ENCODE measurements at places on chromosomes 3 and 15. TPM values are rescaled to one million over a fixed set of nuclear protein-coding genes. Genes with fewer than 3 reads are reported as not detected.

Gene GOLGA8N
- total RNA-seq, result 8.6 TPM

DNA sequence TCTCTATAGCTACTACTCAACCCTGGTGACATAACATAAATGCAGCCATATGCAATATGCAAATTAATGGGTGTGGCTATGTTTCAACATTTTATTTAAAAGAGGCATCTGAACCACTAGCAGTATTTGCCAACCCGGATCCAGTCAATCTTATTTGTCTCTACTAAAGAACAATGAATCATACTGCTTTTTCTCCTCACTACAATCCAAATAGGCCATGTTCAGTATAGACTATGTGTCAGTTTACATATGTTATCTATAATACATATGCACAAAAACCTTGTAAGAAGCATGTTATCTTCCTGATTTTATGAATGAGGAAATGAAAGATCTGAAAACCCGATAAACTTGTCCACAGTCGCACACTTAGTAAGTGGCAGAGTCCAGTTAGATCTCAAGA lies 125.7 kb downstream of the STAG1 start:
- no peak for DNase-seq

GRCh38 chr15:77533578-77534430 lies 98.9 kb downstream of the LINGO1 start:
- DNase-seq, result no peak

- DNase-seq, result no peak
Observed at GRCh38 chr3:12288182-12289129, at the start of gene PPARG. TSS of gene PPARG (plus strand) at chr3:12289070. CDS start at chr3:12379712, 90,642 bp downstream.

- DNase-seq, result no peak
Observed at GRCh38 chr3:12963922-12964701, 109.1 kb downstream of the IQSEC1 start.

Gene WHAMM
- total RNA-seq, result 2.5 TPM

- DNase-seq, result no peak
Observed at GRCh38 chr15:79977431-79978054, 6.5 kb upstream of the BCL2A1 start.

Gene VGLL3
- total RNA-seq, result not detected

GRCh38 chr3:97981886-97982285 lies 9.7 kb upstream of the RIOX2 start:
- peak; percentile 25 for DNase-seq

DNA sequence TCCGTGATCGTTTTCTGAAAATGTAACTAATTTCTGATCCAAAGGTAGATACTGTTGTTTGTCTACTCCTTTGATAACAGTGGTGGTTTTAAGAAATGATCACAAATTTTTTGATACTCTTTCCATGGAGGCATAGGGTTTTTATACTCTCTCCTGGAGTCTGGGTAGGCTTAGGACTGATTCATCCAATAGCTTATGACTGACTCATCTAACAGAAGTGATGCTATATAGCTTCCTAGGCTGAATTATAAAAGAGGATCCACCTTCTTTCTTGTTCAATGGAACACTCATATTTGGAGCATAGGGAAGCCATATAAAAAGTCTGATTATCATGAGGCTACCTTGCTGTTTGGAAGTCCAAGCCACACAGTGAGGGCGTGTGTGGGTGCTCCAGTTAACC lies 84.3 kb downstream of the CHST2 start:
- DNase-seq, result no peak

- no peak for DNase-seq
Observed at GRCh38 chr15:42087460-42087859, 6.9 kb downstream of the PLA2G4D start.

- DNase-seq, result no peak
Observed at GRCh38 chr3:181363231-181363630, 348.5 kb upstream of the SOX2 start.

GRCh38 chr3:194986208-194987043 lies 284.5 kb downstream of the XXYLT1 start:
- no peak for DNase-seq

- DNase-seq, result no peak
Observed at GRCh38 chr15:48451241-48451640, 120.0 kb downstream of the DUT start.

GRCh38 chr3:4755566-4755965 lies 223.7 kb upstream of the BHLHE40 start:
- no peak for DNase-seq

Gene SLC51B
- not detected for total RNA-seq

DNA sequence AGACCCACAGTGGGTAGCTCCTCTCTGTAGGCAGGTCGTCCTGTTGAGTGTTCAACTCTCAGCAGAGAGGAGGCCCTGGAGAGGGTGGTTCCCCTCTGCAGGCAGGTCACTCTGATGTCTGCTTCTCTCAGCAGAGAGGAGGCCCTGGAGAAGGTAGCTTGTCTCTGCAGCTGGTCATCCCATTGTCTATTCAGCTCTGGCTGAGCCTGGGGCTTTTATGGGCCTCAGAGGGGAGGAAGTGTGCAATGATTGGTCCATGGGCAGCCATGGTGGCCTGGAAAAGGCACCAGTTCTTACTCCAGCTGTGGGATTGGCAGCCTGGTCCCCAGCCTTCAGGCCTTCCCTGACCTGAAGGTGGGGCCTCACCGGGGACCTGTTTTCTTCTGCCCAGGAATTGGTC lies 52.9 kb downstream of the PPCDC start:
- no peak for DNase-seq

DNA sequence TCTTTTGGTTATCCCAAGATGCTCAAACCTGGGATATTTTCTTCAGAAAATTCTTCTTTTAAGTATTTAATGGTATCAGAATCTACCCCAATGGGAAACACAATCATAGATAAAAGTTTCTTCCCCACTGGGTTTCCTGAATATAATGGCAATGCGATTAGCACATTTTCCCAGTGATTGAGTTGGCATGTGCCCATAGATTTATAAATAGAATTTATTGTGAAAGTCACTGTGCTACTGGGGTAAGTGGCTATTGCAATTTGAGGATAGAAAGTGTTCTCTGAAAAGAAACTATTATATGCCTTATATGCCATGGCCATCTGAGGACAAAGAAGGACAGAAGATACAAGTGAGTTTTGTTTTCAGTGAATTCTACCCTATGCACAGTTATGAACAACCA lies 99.0 kb upstream of the RBMS3 start:
- no peak for DNase-seq

Gene FETUB
- total RNA-seq, result not detected

GRCh38 chr3:46960835-46961234 lies 15.7 kb downstream of the CCDC12 start:
- DNase-seq, result no peak

Gene GP5
- 0.43 TPM for total RNA-seq

DNA sequence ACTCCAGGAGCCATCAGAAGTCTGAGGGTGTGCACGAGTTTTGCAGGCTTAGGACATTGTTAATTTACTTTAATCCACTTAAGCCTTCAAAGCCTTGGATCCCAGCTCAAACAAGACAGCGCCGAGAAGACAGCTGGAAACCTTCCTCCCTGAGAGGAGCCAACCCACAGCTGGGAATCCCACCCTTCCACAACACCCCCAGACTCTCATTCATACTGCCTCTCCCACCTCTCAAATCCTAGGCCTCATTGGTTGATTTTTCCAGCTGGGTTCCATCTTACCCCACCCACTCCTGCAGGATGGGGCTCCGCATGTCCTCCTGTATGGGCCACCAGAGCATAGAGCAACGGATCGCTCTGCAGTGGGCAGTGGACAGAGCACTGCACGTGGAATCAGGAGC lies 80.4 kb downstream of the SEMA5B start:
- no peak for DNase-seq

Gene ECE2
- not detected for total RNA-seq

GRCh38 chr15:60695713-60696522 lies 217.0 kb upstream of the ICE2 start:
- peak; percentile 83 for DNase-seq

Gene TRANK1
- 21.5 TPM for total RNA-seq

DNA sequence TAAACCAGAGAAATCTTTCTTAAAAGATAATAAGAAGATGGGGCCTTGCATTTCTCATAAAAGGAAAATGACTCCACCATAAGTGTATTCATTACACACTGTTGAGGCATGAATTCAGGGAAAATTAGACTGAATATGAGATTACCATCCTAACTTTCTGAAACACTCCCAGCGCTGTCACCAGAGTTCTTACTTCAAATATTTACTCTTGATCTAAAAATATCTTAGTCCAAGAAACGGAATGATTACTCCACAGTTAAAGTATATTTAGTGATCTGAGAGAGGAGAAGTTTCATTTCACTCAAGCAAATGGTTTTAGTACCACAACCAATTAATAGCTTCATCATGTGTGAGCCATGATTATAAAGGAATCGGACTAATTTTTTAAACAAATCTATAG lies 300.3 kb downstream of the ZBTB20 start:
- no peak for DNase-seq

Gene HHATL
- total RNA-seq, result not detected

Gene TPRG1
- 1.0 TPM for total RNA-seq

DNA sequence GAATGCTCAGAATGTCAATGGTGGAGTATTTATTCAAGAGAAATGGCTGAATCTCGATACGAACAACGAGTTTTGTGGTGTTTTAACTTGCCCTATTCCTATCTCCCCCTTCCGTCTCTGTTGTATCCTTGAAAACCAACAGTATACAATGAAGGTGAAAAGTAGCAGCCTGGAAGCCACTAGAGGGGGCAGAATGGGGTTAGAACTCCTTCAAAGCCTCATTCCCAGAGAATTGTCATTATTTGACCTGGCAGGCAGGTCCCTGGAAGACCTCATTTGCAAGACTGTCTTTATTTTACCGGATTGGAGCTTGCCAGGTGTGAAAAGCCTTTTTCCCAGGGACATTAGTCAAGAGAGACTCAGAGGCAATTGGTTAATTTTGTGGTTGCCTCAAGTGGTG lies 139.4 kb downstream of the LRRC28 start:
- no peak for DNase-seq

GRCh38 chr3:120324190-120324589 lies 25.0 kb downstream of the LRRC58 start:
- no peak for DNase-seq

- no peak for DNase-seq
Observed at GRCh38 chr15:68378595-68378994, 53.4 kb downstream of the ITGA11 start.

Gene RETNLB
- total RNA-seq, result not detected

Gene WDR5B
- 2.3 TPM for total RNA-seq

- DNase-seq, result no peak
Observed at GRCh38 chr3:156614642-156615511, 59.5 kb upstream of the TIPARP start.

Gene PAQR5
- not detected for total RNA-seq

Gene PPP1R14D
- total RNA-seq, result not detected
